ENCODE measurements at places on chromosomes 13 and 19.

GRCh38 chr13:46113596-46113995 is 8.8 kb upstream of the CPB2 start:
- peak; percentile 4 for DNase-seq

DNA sequence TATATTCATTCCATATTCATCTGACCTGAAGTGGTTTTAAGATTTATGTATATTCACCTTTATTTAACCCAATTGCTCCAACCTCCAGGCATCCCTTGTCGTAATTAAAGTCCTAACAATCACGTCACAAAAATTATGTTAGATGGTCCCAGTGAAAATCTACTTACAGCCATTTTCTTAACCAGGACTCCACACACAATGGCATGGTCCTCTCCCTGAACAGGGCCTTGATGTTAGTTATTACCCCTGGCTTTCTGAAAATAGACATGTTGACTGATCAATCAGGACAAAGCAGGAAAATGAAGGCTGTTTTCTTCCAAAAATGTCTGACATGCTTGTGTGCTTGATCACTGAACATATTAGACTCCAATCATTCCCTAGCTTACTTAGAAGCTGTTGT is 542.7 kb upstream of the SLITRK5 start:
- no peak for DNase-seq

DNA sequence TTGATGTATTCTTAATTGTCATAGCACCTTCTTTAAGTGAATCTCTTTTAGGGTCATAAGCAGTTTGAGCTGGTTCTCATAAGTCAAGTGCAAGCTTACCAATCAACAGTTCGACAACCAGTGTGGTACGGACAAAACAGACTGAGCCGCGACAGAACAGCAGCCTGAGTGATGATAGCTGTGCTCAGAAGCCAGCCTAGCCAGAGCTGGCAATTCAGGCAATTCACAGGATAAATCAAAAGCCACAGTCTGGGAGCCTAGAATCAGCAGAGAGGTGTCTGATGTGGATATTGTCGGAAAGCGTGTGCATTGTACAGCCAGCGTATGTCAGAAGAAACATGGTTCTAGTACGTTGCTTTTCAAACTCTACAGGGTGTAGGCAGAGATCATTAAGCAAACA is 14.9 kb downstream of the UBE2L5 start:
- DNase-seq: no peak

DNA sequence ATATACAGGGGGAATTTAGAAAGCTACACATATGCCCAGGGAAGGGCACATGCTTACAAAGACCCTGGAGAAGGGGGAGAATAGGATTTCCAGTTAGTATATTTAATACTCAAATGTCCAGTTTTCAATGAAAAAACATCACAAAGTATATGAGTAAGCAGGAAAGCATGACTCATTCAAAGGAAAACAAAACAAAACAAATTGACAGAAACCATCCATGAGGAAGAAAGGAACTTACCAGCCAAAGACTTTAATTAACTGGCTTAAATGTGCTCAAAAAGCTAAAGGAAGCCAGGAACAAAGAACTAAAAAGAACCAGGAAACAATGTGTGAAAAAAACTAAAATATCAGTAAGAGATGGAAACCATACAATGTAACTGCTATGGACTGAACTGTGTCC is 716.2 kb upstream of the ARGLU1 start:
- DNase-seq: no peak

DNA sequence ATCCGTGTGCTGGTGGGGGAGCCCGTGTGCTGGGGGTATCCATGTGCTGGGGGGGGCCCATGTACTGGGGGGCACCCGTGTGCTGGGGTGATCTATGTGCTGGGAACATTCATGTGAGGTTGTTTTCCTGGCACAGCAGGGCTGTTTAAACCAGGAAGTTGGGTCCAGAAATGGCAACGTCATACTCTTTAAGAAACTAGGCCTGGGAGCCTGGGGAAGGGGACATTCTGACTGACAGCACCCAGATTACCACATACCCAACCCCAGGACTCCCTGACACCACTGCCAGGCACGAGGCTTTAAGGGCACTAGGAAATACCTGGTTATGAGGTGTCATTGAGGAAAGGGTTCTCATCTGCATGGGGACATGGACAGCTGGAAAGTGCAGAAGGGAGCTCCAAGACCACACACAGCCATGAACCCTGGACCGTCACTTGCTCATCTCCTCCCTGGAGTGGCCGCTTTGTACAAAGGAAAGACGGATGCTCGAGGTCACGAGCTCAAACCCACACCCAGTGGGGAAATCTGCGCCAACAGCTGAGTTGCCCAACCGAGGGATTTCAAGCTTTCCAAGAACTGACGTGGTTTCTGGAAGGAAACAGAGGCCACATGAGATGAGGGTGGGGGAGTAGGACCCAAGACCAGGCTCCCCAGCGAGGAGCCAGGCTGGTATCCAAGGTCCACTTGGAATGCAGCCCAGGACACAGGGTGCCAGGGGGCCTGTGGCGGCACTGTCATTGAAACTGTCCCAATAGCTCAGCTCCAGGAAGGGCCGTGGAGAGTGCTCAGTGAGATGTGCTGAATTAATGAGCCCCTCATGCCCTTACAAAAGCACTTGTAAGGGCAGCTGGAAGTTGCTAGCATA is 40.9 kb downstream of the RAB20 start:
- no peak for DNase-seq

- no peak for DNase-seq
Observed at GRCh38 chr13:101955764-101956163, 446.1 kb downstream of the FGF14 start.

- DNase-seq: no peak
Observed at GRCh38 chr13:77620138-77620537, 77.3 kb upstream of the SLAIN1 start.

GRCh38 chr13:83344518-83344917 is 537.8 kb downstream of the SLITRK1 start:
- no peak for DNase-seq

DNA sequence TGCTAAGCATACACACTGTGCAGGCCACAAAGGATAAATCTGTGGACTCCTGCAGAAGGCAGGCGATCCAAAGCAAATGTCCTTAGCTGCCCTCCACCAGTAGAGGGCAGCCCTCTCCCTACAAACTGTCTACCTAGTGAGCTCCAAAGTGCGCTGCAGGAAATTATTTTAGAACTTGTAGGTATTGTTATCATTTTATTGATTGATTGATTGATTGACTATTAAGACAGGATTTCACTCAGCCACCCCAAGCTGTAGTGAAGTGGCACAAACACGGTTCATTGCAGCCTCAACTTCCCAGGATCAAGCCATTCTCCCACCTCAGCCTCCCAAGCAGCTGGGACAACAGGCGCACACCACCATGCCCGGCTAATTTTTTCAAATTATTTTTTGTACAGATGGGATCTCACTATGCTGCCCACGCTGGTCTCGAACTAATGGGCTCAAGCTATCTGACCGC is 37.3 kb downstream of the RNF6 start:
- DNase-seq: peak; percentile 67

- DNase-seq: peak; percentile 14
Observed at GRCh38 chr13:49366841-49367240, 77.0 kb downstream of the CAB39L start.

GRCh38 chr19:40704491-40705361 is 12.0 kb downstream of the COQ8B start:
- DNase-seq: no peak

DNA sequence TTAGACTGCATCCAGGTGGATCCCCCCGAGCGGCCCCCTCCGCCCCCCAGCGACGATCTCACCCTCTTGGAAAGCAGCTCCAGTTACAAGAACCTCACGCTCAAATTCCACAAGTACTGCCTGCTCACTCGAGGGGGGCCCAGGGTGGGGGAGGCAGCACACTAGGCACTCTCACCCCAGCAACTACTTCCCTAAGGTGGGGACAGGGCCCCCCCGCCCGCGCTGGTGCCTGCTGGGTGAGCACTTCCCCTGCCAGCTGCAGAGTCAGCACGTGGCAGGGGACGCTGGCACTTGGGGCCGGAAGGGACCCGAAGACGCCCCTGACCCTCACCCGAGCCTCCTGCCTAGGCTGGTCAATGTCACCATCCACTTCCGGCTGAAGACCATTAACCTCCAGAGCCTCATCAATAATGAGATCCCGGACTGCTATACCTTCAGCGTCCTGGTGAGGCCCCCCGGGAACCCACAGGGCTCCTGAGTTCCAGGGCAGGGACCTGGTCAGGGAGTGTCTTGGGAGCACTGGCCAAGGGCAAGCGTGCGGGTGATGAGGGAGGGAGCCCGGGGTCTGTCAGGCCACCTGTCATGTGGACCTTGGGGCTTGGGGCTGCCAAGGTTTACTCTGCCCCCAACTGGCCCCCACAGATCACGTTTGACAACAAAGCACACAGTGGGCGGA is 5.2 kb downstream of the MCOLN1 start:
- DNase-seq: no peak

GRCh38 chr13:22061806-22062391 is 391.0 kb downstream of the FGF9 start:
- DNase-seq: no peak

DNA sequence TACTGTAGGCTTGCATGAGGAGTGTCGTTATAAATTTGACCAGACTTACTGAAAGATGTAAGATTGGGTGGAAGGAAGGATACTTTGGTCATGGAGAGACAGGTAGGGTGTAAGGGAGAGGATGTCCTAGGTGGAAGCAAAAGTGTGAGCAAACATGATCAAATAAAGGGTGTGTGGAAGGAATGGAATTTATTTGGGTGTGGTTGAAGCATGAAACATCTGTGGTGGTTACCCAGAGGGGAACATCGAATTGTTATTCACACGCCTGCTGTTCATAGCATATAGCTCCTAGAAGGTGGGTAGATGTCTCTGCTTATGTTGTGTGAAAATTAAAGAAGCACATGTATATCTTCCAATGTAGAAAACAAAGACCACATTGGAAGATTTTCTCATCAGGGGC is 157.7 kb downstream of the ATP8A2 start:
- no peak for DNase-seq

GRCh38 chr19:39970425-39970674 is 615 bp upstream of the PSMC4 start:
- DNase-seq: no peak

GRCh38 chr19:8457827-8458226 is 13.1 kb downstream of the HNRNPM start:
- no peak for DNase-seq

DNA sequence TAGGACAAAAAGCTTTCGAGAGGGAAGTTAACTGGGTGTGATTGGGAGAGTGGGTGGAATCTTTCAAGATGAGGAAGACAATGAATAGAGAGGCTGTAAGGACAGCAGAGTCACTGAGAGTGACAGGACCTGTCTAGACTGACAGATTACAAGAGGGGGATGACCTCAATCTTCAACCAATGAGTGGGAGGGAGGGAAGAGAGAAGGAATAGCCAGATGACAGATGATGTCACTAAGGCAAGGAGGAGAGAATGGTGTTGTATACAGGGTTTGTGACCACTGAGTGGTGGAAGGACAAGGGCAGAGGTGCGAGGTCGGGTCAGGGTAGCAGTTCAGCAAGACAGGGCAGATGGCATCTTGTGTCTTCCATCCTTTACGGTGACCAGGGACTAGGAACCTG is 5.8 kb upstream of the ILF3 start:
- DNase-seq: no peak

DNA sequence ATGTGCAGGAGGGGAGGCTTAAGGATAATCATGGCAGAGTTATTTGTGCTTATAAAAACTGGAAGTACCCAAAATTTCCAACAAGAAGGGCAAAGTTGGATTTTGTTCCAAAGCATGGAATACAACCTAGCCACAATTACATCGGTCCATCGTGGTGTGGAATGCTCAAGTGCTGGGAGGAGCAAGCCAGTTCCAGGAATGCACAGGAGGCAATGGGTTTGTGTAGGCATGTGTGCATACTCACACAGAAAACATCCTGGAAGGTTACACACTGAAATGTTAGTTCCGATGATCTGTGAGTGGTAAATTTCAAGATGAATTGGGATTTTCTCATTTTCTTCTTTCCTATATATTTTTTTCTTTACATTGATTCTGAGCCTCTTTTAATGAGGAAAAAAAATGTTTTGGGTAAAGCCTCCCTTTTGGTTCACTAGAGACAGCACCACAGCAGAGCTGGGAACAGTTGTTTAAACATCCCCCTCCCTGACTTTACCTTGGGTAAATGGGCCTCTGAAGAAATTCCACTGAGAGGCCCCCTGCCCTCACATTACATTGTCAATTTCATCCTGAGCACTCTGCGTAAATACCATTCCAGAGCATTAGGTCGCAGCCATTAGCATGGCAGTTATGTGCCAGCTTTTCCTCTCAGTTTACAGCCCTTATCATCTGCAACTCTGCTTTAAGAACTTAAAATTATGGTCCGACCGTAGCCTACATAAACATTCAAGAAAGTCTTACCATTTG is 122.0 kb downstream of the UQCRFS1 start:
- no peak for DNase-seq

- no peak for DNase-seq
Observed at GRCh38 chr19:31572976-31573298, 223.7 kb upstream of the TSHZ3 start.

GRCh38 chr13:60397704-60398378 is 821 bp downstream of the TDRD3 start:
- peak; percentile 55 for DNase-seq
